Tibial artery (tissue), 4 donors: ENCODE measurements at places on chromosomes 1 and 21.

GRCh38 chr21:30340714-30341573, 3.5 kb upstream of the KRTAP27-1 start:
- no peak for DNase-seq

GRCh38 chr1:73009311-73009710, 727.0 kb upstream of the NEGR1 start:
- no peak for DNase-seq

DNA sequence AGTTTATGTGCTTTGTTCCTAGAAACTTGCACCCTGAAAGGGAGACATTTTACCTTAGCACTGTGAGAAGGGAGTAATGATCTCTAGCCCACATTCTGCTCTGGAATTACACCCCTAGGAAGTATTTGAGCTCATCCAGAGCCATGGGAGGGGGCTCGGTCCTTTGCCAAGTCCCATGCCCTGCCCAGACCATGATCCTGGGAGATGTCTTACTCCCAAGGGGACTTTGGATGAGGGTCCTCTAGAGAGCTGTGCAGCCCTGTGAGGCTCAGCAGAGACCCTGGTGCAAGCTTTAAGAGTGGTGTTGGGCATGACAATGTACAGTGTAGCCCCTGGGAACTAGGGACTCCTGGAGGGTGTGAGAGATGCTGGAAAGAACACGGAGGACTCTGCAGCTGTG, 241.4 kb downstream of the HHAT start:
- DNase-seq, result no peak

GRCh38 chr1:14923727-14924452, 229.7 kb upstream of the TMEM51 start:
- peak; percentile 87 for DNase-seq

DNA sequence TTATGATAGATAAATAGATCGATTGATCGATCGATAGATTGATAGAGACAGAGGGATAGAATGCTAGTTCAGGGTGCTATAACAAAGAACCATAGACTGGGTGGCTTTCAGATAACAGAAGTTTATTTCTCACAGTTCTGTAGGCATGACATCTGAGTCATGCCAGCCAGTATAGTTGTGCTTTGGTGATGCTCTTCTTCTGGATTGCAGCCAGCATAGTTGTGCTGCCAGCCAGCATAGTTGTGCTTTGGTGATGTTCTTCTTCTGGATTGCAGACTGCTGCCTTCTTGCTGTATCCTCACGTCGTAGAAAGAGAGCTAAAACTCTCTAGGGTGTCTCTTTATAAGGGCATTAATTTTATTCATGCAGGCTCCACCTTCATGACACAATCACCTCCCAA, 860.8 kb downstream of the BRINP3 start:
- no peak for DNase-seq

DNA sequence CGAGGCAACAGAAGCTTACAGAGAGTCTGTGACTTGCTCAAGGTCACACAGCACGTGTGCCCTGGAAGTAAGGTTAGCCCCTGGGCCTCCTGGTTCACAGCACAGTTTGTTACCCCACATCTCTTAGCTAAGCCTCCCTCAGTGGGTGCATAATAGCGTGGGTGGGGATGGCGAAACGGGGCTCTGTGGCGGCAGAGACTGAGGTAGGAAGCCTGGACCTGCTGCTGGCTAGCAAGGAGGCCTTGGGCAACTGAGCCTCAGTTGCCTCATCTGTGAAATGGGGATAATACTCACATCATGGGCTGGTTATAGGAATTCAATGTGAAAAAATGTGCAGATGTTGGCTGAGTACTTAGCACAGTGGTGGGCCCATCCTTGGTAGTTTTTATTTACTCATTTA, 596 bp downstream of the PADI4 start:
- no peak for DNase-seq

- no peak for DNase-seq
Observed at GRCh38 chr1:115538579-115538978, 103.2 kb upstream of the VANGL1 start.

DNA sequence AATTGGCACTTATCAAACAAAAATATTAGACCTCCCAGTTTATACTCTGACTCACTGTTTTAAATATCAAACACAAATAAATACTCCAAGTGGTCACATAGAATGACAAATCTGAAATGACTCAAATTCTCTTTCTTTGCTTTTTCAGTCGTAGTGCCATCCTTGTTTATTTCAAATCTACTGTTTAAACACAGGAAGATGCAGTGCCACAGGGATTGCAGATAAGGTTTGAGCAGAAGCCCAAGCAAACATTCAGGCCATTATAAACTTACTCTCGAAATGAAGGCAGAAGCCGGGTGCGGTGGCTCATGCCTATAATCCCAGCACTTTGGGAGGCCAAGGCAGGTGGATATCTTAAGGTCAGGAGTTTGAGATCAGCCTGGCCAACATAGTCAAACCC, 255.4 kb upstream of the PLXNA2 start:
- DNase-seq, result no peak

GRCh38 chr1:234498448-234499118, 19.6 kb upstream of the TARBP1 start:
- DNase-seq, result no peak

GRCh38 chr1:86303041-86303690, 93.0 kb downstream of the ODF2L start:
- no peak for DNase-seq

GRCh38 chr1:14804626-14805025, 206.1 kb downstream of the KAZN start:
- no peak for DNase-seq

DNA sequence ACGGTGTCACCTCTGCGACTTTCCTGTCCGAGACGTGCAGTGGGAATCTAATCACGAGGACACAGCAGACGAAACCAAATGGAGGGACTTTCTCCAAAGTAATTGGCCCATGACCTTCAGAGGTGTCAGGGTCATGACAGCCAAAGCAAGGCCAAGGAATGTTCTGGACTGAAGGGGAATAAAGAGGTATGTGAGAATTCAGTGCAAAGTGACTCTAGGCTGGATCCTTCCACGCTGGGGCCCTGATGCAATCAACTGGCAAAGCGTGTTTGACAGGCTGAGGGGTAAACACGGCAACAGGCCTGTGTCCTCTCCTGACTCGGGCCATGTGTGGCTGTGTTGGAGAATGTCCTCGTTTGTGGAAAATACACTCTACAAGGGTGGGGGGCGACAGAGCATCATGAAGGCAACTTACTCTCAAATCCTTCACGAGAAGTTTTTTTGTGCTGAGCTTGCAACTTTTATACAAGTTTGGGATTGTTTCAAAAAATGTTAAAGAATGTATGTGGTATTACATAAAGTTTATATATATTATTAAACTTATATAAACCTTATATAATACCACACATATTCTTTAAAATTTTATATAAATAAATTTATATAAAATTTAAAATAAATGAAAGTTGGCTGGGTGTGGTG, 1.7 kb downstream of the CFAP74 start:
- DNase-seq, result no peak

GRCh38 chr21:33707846-33708245, 65.5 kb downstream of the ITSN1 start:
- no peak for DNase-seq

DNA sequence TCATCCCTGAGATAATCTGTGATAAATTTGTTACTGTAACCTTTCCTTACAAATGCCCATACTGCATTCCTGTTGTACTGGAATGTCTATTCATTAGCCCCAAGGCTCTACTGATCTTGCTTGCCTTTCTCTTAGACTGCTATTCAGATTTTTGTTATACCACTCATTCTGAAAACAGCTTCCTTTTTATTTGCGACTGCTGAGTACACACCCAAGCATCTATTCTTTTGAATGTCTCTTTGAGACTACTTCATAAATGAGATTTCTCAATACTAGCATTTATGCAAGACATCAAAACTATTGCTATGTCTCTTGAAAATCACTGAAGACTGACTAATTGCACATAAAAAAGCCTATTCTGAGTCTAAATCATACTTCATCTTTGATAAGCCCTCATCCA, 38.6 kb downstream of the DENND1B start:
- no peak for DNase-seq

DNA sequence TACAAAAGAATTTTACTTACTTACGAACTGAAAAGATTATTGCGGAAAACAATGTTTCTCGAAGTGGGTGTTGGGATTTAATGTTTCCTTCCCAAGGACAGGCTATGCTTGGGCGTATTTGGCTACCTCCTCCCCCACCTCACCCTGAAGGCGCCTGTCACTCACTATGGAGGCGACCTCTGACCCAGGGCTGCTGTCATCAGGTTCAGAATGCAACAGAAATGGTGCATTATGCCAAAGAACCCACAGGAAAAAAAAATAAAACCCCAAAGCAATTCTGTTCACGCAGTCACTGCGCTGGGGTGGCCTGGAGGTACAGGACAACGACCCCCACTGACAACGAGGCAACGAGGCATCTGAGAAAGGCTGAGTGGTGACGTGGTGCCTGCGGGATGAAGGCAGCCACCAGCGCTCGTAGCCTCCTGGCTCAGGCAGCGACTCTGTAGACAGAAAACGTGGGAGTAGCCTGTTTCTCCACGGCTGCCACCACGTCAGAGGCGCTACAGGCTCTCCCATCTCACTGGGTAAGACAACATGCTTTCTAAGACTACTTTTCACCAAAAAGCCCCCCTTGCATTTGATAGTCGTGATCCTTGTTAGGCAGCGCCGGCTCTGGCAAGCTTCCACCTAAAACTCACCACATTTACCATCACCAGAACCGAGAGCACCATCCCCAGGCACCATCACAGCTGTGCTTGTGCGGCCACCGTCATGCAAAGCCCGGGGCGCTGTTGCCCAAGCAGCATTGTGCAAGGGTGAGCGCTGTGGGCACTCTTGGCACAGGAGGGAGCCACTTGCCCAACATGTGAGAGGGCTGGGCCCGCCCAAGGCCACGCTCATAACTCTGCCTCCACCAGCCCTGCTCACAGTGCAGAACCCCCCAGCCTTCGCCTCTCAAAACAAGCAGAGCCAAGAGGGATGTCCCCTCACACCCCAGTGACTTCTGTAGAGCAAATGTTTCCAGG, 14.3 kb downstream of the NADK start:
- DNase-seq, result no peak

- DNase-seq, result no peak
Observed at GRCh38 chr1:154943649-154944400, 7.3 kb upstream of the PMVK start.

DNA sequence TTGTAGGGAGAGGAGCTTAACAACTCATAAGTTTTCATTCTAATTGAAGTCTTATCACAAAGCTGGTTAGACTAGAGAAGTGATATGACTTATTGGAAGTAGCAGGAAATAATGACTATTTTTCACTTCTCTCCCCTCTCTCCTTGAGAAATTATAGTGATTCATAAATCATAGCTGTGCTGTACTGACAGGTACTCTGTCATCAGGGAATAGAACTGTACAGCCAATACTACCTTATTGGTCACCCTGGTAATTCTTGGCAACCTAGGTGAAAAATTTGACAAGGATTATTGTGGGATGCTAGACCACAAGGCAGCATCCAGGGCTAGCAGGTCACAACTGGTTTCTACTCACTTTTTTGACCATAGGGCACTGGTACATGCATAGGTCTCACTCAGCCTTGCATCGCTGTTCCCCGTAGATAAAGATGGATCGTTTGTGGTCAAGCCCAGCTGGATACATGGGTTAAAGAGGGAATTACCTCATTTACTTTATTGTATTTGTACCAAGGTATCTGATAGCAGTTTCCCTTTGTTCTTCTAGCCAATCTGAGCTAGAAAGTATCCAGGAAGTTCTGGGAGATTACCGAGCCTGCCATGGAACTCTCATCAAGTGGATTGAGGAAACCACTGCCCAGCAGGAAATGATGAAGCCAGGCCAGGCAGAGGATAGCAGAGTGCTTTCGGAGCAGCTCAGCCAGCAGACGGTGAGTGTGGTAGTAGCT, 113.6 kb downstream of the MACF1 start:
- no peak for DNase-seq

DNA sequence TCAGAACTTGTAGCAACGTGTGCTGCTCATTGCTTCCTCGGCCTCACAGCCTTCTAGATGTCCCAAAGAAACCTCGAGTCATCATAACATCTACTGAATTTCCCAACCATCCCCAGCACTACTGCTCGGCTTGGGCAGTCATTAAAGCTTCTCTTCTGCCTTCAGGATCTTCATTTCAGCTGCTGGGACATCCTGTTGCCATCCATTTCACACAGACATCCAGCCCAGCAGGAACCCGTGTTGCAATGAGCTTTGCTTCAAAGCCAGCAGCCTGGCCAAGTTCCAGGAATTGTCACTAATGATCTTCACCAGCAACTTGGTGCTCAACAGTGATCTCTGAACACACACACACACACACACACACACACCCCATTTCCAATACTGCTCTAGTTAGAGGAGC, 18.5 kb downstream of the WLS start:
- DNase-seq, result peak; percentile 86

- DNase-seq, result no peak
Observed at GRCh38 chr1:59361766-59362165, 64.9 kb downstream of the FGGY start.
